ENCODE measurements at places on chromosomes 2 and 18.

GRCh38 chr18:77487951-77488740 lies 238.5 kb downstream of the GALR1 start:
- DNase-seq: no peak

- DNase-seq: no peak
Observed at GRCh38 chr2:69088466-69088865, 75.5 kb downstream of the ANTXR1 start.

- no peak for DNase-seq
Observed at GRCh38 chr2:229261599-229261998, 9.5 kb downstream of the PID1 start.

DNA sequence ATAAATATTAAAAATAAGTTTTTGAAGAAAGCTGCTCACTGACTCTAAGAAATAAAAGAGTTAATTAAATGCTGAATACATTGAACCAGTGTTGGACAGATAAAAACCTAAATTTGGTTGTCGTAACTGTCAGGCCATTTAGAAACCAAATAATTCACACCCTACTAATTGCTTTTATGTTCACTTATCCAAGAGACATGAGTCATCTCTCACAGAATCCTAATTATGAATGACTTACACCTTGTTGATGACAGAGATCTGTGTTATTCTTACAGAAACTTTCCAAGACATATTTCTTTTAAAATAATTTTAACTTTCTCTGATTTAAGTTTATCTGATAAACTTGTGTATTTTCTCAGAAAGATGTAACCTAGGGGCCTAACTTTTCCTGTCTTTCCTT lies 250.7 kb downstream of the IKZF2 start:
- DNase-seq: no peak

DNA sequence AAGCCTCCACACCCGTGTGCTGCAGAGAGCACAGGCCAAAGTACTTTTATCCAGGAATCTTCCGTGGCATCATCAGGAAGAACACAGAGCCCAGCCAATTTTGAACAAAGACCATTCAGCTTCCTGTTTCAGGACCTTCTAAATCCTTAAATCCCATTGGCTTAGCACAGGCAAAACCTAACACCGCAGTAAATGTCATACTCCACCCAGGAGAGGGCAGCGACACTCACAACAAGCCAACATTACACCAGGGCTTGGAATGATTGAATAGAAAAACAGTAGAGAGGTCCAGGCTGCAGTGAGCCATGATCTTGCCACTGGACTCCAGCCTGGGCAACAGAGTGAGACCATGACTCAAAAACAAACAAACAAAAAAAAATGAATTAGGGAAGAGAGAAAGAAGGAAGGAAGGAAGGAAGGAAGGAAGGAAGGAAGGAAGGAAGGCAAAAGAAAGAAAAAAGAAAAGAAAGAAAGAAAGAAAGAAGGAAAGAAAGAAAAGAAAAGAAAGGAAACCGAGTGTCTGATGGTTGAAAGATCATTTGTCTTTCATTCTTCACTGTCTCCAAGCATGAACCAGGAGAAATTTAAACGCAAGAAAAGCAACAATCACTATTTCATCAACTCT lies 144.6 kb upstream of the SATB2 start:
- no peak for DNase-seq

DNA sequence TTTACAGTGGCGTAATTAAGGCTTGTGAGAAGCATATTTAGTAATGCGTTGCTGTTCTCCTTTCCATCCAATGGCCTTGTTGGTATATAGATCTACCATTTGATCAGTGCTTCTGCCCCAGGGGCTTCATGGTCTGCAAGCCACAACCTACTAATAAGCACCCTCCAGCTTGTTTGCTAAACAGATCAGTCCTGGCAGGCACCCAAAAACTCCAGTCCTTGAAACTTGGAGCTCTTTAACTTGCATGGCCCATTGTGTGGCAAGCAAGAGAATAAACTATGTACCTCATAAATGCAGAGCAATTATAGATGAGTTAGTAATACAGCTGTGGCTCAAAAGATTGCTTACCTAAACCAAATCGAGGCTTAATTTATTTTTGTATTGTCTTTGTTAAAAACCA lies 158.5 kb downstream of the FTCDNL1 start:
- no peak for DNase-seq

DNA sequence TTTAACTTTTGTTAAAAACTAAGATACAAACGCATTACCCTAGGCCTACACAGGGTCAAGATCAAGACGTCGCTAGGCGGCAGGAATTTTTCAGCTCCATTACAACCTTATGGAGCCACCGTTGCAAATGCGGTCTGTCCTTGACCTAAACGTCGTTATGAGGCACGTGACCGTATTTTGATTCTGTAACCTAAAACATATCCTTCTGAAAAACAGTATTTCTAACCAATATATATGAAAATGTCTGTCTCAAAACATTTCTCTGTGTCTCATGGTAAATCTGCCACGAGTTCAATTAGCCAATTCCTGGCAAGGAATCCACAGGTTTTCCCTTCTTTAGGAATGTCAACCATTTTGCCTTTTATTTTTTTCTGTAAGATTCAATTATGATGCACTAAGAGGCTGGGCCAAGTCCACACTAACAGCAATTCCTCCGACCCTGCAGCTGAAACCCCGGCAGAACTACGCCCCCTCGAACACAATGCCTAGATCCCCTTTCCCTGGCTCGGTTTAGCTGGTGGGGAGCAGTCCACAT lies 1.7 kb downstream of the RTN4 start:
- no peak for DNase-seq

DNA sequence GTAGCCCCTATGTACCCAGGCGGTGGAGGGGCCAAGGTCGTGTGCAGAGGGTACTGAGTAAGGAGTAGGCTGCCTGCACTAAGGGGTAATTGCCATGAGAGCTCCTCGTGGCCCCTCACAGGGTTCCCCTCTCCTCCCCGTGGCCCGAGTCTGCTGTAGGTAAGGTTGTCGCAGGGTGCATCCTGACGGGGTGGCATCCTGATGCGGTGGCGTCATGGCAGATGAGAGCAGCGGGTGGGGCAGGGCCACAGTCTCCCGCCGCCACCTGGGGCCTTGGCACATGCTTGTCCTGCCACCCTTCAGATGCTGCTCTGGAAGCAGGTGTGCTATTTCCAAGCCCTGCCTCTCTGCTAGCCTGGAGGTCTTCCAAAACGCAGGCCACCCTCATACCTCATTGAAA lies 89.7 kb downstream of the EIPR1 start:
- DNase-seq: no peak

- DNase-seq: no peak
Observed at GRCh38 chr2:231099918-231100317, 24.9 kb downstream of the HTR2B start.

- no peak for DNase-seq
Observed at GRCh38 chr2:210046851-210047500, 44.5 kb downstream of the RPE start.
